ENCODE measurements at places on chromosomes 13 and 19.

GRCh38 chr13:105048677-105049076, 1486.8 kb downstream of the EFNB2 start:
- no peak for DNase-seq

GRCh38 chr13:76799696-76800095, 86.5 kb downstream of the KCTD12 start:
- no peak for DNase-seq

DNA sequence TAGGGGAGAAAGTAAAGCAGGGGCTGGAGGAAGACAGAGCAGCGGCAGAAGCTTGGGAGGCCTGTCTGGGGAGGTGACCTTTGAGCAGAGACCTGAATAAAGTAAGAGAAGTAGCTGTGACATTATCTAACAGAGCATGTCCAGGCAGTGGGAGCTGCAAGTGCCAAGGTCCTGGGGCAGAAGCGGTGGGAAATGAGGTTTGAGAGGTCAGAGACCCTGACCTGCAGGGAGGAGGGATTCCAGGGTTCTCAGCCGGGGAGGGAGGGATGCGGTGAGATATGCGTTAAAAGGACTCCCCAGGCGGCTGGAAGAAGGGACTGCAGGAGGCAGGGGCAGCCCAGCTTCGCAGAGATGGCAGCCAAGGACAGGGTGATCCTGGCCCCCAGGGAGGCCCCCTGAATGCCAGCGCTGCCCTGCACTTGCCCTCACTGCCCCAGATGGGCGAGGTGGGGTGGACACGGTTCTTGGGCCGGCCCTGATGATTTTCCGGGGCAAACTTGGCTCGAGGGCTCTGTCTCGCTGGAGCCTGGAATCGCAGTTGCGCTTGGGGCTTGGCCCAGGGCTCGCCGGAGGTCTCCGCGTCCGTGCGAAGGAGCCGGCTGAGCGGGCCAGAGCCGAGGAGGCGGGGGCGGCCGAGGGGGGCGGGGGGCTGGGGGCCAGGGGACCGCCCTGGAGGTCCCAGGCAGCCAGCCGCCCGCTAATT, 3.2 kb downstream of the CRLF1 start:
- no peak for DNase-seq

DNA sequence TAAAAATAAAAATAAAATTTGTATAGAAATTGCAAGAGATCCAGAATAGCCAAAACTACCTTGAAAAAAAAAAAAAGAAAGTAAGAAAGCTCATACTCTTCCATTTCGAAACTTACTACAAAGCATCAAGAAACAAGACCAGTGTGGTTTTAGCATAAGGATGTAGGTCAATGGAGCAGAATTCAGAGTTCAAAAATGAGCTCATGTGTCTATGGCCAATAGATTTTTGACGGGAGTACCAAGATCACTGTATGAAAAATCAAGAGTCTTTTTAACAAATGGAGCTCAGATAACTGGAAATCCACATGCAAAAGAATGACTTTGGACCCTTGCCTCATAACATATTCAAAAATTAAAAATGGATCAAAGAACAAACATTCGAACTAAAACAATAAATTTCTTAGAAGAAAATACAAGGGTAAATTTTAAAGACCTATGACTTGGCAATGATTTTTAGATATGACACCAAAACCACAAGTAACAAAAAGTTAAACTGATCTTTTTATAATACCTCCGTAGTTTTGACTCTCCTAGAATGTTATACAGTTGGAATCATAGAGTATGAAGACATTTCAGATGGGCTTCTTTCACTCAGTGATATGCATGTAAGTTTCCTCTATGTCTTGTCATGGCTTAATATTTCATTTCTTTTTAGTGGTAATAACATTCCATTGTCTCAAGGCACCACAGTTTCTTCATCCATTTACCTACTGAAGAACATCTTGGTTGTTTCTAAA, 43.2 kb downstream of the KLF12 start:
- DNase-seq: no peak

- no peak for DNase-seq
Observed at GRCh38 chr19:58538257-58539168, 5.4 kb upstream of the TRIM28 start.

DNA sequence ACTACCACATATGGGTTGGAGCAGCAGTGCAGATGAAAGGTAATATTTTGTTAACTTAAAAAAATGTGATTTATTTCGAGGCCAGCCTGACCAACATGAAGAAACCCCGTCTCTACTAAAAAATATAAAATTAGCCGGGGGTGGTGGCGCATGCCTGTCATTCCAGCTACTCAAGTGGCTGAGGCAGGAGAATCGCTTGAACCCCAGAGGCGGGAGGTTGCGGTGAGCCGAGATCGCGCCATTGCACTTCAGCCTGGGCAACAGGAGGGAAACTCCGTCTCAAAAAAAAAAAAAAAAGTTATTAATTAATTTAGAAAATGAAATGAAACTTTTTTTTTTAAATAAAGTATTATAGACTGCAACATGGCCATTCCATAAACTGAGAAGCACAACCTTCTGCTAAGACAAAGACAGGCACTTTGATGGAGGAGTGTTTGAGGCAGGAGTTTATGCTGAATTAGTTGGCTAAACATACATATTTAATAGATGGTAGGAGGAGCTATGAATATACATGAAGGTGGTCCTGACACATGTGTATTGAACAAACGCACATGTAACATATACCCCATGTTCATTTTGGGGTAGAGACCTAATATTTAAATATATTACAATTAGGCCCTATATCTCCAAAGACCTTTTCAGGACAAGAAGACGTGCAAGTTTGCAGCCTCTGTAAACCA, 1485.3 kb upstream of the MIR17HG start:
- DNase-seq: no peak

GRCh38 chr13:21522847-21523246, 63.7 kb upstream of the ZDHHC20 start:
- DNase-seq: no peak

Measured in T47D (cell line).